ENCODE measurements at places on chromosomes 2 and 18. TPM values are rescaled to one million over a fixed set of nuclear protein-coding genes. Genes with fewer than 3 reads are reported as not detected.

- no peaks in the 10 kb centered on the region for H3K4me1 ChIP-seq
- DNase-seq: no peak
- no peaks in the 10 kb centered on the region for H3K27me3 ChIP-seq
- no peaks in the 10 kb centered on the region for H3K36me3 ChIP-seq
- H3K4me3 ChIP-seq: no peak overlapping the region
- no peak overlapping the region for H3K27ac ChIP-seq
Observed at GRCh38 chr2:88372042-88372441, 80.5 kb downstream of the FOXI3 start.

Gene ACMSD
- not detected for total RNA-seq

Gene SLC40A1
- 17.2 TPM for total RNA-seq

Gene FNDC4
- total RNA-seq: 5.8 TPM

DNA sequence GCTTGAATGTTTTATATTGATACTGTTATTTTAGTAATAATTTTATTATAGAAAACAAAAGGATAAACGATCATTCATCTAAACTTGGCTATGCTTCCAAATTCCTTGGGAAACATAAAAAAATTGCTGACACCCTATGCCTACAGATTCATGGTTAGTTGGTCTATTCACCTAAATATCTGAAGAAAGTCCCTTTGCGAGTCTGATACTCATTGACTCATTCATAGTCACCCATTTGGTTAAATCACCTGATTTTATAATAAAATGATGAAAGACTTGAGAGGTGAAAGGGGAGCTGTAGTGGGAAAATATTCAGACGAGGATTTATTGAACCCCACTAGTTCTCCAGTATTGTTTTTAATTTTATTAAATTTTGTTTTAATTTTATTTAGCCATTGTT lies 112.0 kb downstream of the PTPN4 start:
- no peak overlapping the region for H3K27ac ChIP-seq
- DNase-seq: no peak

Gene UGT1A4
- 2.6 TPM for total RNA-seq

Measured in suprapubic skin (tissue), 4 donors.